ENCODE measurements at places on chromosomes 2 and 18.

DNA sequence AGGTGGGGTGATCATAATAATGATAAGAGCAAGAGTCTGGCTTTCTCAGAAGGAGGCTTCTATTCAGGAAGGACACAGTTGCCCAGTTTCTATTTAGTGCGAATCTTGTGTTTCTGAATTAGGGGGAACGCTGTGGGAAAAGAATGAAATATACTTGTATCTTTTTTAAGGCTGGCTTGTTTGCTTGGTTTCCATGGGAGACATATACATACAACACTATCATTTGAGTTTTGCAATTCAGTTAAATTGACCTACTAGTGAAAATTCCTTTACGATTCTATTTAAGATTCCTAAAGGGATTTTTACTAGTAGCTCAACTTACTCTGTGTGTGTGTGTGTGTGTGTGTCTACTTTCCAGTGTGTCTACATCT is 24.7 kb upstream of the ANKRD62 start:
- DNase-seq = no peak

- DNase-seq = no peak
Observed at GRCh38 chr18:10032331-10033015, 118.7 kb downstream of the VAPA start.

DNA sequence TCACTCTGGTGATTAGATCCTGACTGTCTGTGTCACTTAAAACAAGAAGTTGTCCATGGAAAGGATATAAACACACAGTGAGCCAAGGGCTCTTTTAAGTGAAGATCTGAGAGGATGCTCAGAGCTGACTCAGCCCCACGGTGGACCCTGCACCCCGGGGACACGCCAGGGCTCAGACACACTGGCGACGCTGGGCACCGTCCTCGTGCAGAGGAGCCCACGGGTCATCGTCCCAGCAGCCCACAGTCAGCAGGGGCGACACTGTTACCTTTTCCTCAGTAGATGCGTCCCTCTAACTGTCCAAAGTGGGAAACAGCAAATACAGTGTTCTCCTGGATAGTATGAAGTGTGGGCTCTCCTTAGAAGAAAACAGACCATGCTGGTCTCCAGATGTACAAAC is 225.6 kb downstream of the HDAC4 start:
- no peak for DNase-seq

GRCh38 chr2:203835892-203836800 is 31.4 kb upstream of the CTLA4 start:
- no peak for DNase-seq

DNA sequence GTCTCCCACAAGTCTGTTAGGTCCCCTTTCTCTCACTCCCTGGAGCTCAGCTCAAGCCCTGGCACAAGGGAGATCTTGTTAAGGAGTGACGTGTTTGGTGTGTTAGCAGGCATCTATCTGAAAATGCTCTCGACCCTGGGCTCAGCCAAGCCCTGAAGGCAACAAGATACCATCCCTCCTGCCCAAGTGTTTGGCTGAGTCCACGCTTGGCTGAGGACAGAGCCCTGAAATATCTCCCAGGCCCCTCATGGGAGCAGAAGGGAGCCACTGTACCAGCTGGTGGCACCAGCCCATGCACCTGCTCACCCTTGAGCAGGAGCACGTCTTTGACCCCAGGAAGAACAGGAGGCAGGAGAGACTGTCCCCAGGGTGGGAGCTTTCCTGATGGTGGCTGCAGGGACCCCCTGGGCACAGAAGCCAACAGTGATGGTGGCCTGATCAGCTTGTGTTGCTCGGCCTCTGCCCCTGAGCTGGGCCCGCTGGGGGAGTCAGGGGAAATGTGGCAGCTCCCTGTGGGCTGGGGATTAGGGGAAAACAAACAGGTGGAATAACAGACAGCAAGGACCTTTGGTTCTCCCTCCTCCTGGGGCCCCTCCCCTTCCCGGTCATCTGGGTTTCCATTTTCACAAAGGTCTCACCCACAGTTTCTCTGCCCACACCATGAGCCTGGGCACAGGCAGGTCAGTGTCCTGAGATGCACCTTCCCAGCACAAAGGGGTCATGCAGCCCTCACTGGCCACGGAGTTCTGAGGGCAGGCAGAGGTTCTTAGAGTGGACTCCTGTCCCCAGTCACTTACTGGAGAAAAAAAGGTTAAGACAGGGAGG is 91.6 kb downstream of the RHOB start:
- DNase-seq = no peak

- no peak for DNase-seq
Observed at GRCh38 chr18:54964741-54965140, 5.5 kb upstream of the CCDC68 start.

DNA sequence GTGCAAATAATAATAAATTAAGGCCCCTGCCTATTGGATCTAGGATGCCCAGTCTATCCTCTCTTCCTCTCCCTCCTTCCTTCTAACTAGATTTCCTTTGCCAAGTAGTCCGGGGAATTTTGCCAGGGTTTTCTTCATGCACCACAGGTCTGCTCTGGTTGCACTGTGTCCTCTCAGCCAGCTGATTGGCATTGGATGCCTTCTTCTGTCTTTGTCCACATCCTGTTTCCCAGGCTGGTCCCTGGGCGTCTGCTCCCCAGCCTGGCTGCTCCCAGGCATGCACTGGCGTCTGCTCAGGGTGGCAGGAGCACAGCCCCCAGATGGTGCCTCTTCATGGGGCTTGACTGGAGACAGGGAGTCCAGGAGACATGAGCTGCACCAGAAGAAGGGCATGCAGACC is 66.4 kb downstream of the GALR1 start:
- no peak for DNase-seq

DNA sequence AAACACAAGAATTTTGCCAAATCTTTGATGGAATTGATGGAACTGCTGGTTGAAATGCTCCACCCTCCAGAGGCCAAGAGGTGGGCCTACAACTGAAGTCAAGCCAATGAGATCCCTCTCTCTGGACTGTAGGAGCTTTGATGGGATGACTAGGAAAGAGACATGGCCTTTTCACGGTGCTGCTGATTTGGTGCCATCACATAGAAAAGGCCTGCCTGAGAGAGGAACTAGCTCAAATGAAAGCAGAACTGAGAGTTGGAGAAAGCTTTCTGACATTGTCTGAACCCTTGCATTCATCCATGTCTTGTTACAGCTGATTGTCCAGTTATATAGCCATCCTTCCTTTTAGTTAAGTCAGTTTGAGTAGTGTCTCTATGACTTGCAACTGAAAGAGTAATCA is 283.8 kb upstream of the LYPD1 start:
- DNase-seq = no peak

GRCh38 chr2:122191331-122191730 is 435.9 kb downstream of the TSN start:
- DNase-seq = no peak

GRCh38 chr2:140916410-140916809 is 1214.4 kb downstream of the LRP1B start:
- DNase-seq = no peak

DNA sequence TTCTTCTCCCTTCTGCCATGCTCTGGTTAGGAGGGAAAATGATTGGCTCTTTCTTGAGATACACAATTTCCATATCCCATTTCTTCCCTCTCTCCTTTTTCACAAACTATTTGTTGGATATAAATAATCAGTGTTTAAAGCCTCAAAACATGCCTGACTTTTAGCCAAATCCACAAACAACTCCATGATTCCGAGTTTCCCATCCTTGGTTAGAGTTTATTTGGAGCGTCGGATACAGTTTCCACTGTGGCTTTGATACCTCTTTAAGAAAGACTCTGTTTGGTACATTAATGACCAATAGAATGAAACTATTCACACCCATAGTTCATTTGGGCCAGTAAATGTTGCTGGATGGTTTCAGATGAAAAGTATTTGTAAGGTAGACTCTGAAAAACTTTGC is 5.9 kb upstream of the FHL2 start:
- no peak for DNase-seq
